DND-41 (cell line): ENCODE measurements at places on chromosomes 11 and 22.
A peak's percentile ranks its signal among the peaks of the same experiment; 100 is the strongest.

DNA sequence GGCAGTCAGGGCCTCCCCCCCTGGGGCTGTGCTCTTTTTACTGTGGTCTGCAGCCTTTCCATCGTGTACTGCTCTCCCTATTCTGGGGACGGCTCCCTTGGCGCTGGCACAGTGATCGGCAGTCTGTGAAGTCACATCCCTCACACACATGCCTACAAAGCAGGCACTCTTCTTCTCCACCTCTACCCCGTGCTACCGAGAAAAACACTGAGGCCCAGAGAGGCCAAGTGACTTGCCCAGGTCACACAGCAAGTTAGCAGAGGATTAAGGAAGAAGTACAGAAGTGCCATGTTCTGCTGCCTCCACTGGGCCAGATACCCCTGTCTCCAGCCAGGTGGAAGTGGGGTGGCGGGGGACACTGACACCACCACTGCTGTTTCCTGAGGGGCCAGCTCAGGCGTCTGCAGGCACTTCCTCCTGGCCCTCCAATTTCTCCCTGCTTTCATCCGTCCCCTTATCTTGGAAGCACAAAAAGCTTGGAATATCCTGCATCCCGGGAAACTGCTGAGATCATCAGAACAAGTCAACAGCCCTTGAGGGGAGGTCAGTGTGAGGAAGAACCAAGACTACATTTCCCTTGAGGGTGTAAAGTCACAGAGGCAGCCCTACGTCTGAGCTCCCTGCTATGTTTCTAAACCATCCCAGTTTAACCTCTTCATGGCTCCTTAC is 30.2 kb upstream of the KLHL35 start:
- DNase-seq: no peak

GRCh38 chr22:32446321-32446720 is 17.9 kb downstream of the BPIFC start:
- DNase-seq: no peak

DNA sequence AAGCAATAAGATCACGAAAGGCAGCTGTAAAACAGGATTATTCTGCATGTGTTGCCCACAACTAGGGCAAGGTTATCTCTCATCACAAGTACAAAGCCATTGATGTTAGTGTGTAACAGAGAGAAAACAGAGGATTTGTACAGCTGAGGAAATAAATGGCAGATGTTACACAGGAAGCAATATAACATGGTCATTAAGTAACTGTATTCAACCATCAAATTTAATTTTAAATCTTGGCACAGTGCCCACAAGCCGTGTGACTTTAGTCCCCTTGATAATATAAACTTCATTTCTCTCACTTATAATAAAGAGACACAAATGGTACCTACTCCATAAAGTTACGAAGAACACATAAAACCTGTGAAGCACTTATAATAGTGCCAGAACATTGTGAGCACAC is 17.3 kb downstream of the OR51E2 start:
- no peak for DNase-seq

GRCh38 chr11:19327280-19327679 is 86.5 kb upstream of the E2F8 start:
- no peak for DNase-seq

DNA sequence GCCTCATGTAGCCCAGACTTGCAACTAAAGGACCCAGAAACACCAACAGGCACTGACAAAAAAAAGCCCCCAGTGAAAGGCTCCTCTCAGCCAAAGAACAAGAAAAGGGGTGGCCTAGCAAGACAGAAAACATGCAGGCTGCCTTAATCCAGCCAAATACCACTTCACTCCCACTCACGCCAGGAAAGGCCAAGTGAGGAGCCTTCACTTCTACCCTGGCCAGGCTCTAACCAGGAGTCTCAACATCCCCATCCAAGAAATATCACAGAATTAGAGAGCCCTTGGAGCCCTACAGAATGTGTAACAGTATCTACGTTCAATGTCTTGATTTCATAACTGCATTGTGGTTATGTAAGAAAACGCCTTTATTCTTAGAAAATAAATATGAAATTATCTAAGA is 149.0 kb downstream of the APOL5 start:
- no peak for DNase-seq

GRCh38 chr22:18060646-18061620 is 16.9 kb upstream of the PEX26 start:
- DNase-seq: no peak

DNA sequence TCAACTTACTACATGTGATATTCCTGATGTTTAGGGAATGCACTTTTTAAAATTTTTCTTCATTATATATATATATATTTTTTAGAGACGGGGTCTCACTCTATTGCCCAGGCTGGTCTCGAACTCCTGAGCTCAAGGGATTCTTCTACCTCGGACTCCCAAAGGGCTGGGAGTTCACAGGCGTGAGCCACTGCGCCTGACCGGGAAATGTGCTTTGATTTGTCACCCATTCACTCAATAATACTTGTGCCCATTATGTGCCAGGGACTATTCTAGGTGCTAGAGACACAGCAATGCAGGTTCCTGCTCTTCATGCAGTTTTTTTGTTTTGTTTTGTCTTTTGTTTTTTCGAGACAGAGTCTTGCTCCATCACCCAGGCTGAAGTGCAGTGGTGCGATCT is 56.1 kb upstream of the INCENP start:
- no peak for DNase-seq

DNA sequence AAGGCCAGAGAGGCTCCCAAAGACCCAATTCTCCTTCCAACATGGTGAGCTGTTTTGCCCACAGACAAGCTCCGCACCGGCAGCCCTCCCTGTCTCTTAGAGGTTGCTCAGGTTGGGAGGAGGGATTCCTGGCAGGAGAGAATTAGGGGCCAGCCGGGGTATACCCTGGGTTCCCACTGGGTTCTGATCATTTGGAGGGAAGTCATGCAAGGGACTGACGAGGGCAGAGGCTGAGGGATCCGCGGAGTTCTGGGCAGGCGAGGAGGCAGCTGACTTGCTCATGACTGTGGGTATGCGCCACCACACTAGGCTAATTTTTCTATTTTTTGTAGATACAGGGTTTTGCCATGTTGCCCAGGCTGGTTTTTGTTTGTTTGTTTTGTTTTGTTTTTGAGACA is 4.6 kb downstream of the ST3GAL4 start:
- DNase-seq: no peak

GRCh38 chr11:27388869-27389268 is 25.9 kb upstream of the CCDC34 start:
- DNase-seq: no peak

DNA sequence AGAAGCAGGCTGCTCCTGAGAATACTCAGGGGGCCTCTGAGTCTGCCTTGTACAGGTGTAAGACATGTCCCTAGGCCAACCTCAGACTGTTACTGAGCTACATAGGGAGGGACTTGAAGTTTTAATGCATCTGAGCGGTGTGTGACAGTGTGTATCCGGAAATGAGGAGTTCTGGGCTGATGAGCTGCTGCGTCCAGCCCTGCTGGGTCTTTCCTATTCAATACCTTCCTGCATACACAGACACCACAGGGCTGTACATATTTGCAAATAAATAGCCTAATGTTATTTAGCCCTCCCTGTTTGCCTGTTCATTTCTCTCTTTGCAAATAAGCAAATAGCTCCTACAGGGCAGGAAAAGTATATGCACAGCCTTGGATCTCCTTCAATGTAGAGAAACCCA is 134.7 kb upstream of the KIRREL3 start:
- no peak for DNase-seq

GRCh38 chr11:84333221-84333620 is 1047.1 kb upstream of the CCDC90B start:
- no peak for DNase-seq

DNA sequence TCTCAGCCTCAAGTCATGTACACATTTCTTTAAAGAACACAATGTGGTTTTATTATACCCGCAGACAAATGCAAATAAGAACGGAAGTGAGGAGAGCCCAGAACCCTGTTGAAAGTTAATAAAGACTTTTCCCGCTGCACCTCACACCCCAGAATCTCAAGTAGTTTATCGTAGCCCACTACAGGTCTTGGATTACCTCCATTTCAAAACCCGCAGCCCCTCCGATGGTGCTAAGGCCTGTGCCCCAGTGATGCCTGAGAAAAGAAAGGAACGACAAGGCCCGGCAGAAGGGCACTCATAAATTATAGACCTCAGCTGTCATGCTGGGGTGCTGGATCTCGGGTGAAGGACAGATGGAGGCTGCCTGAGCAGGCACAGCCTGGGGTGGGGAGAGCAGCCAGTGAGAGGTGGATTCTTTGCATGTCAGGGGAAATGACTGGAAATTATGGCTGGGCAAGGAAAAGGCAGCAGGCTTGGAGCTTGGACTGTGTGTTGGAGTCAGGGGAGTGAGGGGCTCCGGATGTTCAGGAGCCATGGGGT is 354.1 kb downstream of the NTM start:
- DNase-seq: no peak

GRCh38 chr11:69253028-69253427 is 40.9 kb upstream of the MYEOV start:
- no peak for DNase-seq

DNA sequence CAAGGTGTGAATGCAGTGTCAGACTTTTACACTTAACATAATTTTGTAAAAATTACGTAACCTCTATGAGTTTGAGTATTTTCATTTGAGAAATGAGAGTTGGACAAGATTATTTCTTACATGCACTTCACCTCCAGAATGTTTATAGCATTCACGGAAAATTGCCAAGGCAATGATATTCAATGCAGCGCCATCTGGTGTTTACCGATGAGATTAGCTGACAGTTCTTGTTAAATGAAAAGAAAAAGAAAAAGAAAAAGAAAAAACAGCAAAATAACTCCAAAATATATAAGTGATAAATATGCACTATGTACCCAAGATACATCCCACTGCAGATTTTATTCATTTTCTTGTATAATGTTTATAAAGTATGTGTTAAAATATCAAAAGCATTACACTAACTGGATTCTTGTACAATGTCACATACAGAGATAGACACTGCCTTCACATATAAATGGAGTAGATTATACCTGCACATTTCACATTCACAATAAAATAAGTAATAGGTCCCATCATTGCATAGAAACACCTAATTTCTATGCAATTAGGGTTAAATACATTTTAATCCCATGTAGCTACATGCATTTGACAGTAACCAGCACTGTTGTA is 976.3 kb upstream of the FAT3 start:
- DNase-seq: peak; percentile 13

DNA sequence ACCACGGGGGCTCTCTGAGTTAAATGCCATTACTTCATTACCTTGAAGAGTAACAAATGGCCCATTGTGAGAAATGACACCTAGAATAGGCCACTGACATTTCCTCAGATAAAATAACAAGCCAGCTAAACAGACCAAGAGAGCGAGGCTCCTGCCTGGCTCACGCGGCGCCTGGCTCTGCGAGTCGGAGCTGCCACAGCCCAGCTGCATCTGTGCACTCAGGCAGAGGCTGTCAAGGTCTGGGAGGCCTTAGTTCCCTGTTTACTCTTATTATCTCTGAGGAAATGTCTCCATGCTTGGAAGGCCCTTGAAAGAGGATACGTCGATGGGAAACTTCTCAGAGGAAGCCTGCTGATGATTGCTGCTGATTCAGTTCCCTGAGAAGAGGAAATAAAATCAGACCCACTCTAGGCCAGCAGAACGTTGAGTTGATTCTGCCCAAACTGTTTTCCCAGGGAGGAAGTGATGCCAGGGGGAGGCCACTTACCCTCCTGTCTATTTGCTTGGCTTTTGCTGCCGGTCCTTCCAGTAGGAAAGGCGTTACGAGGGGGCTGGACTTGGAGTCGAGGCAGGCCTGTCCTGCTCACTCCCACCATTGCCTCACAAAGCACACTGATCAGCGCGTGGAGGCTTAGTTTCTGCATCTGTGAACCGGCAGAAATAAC is 208.8 kb downstream of the TBC1D22A start:
- no peak for DNase-seq

DNA sequence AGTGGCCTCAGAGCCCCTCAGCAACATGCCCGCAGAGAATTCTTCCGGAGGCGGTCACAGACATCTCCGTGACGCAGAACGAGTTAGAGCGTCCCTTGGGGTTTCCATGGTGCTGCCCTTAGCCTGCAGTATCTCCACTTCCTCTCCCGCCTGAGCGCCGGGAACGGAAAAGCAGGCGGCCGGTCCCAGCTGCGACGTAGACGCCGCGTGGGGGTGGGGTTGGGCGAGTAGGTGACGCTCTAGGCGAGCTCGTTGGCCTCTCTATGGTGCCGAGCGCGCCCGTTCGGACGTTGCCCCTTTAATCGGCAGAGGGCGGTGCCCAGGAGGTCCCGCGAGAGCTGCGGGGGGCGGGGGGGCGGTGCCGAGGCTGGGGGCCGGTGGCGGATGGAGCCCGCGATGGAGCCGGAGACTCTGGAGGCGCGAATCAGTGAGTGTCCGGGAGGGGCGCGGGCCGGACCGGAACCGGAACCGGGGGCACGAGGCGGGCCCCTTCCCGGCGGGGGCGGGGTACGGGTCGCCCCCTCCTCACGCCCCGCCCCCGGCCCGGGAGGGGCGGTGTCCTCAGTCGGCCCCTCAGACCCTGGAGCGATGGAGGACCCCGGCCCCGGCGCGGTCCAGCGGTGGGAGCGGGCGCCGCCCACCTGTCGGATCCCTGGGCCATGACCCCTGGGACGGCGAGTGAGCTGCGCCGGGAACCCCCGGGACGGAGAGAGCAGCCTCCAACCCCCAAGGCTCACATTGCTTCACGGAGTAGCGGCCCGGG is at the start of gene GGA1:
TSS of gene GGA1 (plus strand) at position 358 of the 763 bp plus-strand sequence. CDS start at position 385, 27 bp downstream.
- peak; percentile 96 for DNase-seq

DNA sequence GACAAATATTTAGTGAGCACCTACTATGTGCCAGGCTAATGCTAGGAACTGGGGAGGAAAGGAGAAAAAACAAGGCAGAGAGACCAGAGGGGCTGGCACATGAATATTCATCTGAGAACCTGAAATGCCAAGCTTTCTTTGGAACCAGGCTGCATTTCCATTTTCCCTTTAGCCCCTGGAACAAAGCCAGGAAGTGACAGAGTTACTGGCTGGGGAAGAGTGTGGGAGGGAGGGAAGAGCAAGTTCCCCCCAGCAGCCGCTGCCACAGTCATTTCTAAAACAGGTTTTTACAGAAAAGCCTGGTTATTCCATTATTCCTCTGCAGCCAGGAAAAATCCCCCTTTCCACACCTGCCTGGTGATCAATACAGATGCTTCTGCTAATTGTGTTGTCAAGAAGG is 97.0 kb downstream of the SPON1 start:
- DNase-seq: no peak

DNA sequence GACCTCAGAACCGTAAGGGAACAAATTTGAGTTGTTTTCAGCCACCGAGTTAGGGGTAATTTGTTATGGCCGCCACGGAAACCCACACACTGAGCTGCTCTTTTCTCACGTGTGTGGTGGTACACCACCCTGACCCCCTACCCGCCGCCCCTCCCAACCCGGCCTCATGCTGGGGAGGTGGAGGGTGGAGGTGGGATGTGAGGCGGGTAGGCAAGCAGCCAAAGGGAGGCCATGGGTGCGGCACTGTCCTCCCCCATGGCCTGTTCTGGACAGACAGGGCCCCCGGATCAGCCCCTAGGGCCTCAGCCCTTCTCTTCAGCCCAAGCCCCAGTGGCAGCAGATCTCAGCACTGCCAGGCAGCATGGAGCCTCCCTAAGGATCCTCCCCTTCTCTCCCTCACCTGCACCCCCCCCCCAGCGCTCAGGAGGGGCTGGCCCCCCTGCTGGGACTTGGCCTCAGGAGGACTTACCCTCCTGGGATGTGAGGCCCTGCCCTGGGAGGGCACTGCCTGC is 7.9 kb downstream of the PRR5 start:
- no peak for DNase-seq

GRCh38 chr11:126233391-126233790 is 21.8 kb downstream of the FAM118B start:
- DNase-seq: no peak

- no peak for DNase-seq
Measured at GRCh38 chr11:22680628-22681027, 14.2 kb downstream of the GAS2 start.
